ENCODE measurements at places on chromosomes 12 and 14.
A peak's percentile ranks its signal among the peaks of the same experiment; 100 is the strongest.

DNA sequence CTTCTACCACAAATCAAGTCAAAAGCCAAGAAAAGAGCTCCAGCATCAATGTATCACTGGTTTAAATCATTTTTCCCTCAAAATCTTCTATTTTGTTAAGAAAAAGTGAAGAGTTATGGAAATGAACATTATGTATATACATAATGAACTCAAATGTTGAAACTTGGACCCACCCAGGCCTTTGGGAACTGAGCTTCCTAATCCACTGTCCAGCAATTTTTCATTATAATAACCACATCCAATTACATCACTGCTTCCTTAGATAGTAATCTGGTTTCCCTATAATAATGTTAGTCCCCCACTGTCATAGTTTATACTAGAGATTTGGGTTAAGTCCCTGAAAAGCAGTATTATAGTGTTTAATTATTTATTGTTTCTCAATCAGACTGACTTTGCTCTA is 170.9 kb downstream of the PIK3C2G start:
- no peak for DNase-seq

- DNase-seq: no peak
Measured at GRCh38 chr12:107369006-107369405, 275.7 kb upstream of the CRY1 start.

DNA sequence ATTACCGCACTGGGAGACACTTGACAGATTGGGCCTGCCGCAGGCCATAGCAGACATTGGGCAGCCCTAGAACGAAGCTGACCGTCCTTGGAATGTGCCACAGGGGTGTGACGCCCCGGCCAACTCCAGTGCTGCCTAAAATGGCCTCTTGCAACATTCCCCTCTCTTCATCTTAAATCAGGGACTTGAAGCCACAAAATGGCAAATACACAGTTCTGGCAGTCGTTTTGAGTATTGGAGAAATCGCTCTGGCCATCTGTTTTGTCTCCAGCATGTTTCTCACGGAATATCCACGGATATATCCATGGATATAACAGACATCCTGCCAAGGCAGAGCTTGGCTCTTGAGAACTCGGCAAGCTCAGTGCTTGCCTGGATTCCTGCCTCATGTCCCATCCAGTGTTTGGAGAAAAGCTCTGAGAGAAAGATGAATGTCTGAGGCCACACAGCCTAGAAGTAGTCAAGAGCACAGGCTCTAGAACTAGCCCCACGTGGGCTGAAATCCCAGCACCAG is 158.4 kb downstream of the CHST11 start:
- DNase-seq: no peak

DNA sequence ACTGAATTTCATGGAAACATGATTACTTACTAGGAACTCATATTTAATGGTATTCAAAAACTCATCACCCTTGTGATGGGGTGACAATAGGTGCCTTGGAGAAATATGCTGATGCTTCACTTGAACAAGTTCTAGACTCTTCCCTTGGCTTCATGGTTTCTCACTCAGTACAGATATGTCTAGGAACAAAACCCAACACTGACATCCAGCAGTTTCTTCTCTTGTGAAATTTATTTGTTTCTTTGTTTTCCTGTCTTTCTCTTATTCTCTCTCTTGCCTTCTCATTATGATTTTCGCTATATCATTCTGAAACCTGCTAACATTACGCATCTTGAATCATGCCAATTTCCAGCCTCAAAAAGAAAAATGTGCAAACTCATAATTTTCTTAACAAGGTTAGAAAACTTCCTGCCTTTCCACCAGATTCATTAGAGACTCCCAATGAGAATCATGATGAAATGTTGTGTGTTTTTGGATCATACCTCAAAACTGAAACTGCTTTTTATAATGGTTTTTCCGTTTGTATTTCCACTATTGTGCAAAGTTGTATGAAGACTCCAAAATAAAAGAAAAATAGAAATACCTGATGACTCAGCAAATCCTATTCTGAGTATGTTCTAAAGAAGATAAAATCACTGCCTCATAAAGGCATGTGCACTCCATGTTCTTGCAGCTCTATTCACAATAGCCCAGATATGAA is 1021.5 kb downstream of the TMEM121 start:
- no peak for DNase-seq

DNA sequence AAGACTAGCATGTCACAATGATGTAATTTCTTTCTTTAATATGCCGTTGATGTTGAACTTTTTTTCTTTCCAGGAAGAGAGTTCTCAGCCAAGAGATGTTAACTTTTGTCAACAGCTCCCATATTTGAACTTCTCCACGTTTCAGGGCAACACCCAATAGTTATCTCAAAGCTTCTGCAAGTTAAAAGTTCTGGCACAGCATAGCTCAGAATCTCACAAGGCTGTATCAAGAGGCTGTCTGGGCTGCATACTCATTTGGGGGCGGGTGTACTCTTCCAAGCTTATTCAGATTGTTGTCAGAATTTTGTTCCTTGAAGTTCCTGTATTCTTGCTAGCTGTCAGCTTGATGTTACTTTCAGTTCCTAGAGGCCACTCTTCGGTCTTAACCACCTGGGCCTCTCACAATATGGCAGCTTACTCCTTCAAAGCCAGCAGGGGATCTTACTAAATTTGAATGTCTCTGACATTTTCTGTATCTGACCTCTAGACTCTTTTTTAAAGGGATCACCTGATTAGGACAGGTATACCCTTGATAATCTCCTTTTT is 38.9 kb downstream of the KCNC2 start:
- no peak for DNase-seq

- DNase-seq: no peak
Measured at GRCh38 chr14:70359076-70359424, 433 bp downstream of the COX16 start.

- no peak for DNase-seq
Measured at GRCh38 chr12:79765157-79765556, 74.4 kb upstream of the PAWR start.

GRCh38 chr12:21627924-21628323 is 23.3 kb upstream of the GYS2 start:
- DNase-seq: no peak

DNA sequence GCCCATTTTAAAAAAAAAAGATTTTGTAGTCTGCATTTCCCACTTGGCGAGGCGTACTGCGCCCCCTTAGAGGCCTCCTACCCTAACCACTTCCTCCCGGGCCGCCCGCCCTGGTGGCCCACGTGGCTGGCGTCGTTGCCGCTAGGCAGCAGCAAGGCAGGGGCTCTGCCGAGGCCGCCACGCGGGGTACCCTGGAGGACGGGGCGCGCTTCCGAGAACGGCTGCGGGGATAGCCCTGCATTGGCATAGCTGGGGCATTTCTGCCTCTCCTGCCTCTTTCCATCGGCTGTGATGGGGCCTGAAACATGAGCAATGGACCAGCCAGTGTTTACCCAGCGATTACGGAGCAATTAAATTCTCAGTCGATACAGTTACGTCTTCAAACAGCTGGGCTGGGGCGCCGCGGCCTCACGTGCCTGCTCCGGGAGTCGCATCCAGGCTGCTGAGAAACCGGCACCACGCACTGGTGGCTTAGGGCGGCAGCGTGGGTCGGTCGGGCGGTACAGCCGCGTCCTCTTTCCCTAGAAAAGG is 38.0 kb downstream of the IQSEC3 start:
- DNase-seq: no peak

- DNase-seq: no peak
Measured at GRCh38 chr14:90724866-90725265, 91.4 kb downstream of the TTC7B start.

GRCh38 chr12:7162691-7163114 is 26.8 kb upstream of the PEX5 start:
- peak; percentile 51 for DNase-seq

DNA sequence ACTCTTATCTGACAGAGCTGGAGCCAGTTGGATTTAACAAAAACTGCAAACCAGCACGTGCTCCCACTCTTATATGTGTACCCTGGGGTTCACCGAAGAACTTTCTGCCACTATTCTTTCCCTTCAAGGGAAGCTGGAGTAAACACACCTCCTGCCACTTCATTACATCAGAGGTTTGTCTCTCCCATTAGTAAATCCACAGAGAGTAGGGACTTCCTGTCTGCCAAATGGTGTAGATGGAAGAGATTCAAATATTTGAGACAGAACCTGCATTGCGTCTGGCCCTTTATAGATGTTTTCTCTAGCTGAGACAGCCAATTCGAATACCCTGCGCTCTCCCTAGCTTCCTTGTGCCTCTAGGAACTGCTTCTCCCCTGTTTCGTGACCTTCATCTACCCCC is 29.1 kb upstream of the AEBP2 start:
- no peak for DNase-seq

GRCh38 chr12:4178424-4179170 is 95.0 kb upstream of the CCND2 start:
- DNase-seq: no peak

All from thymus (tissue), 14 donors.